ENCODE measurements at places on chromosomes 12 and 14.

DNA sequence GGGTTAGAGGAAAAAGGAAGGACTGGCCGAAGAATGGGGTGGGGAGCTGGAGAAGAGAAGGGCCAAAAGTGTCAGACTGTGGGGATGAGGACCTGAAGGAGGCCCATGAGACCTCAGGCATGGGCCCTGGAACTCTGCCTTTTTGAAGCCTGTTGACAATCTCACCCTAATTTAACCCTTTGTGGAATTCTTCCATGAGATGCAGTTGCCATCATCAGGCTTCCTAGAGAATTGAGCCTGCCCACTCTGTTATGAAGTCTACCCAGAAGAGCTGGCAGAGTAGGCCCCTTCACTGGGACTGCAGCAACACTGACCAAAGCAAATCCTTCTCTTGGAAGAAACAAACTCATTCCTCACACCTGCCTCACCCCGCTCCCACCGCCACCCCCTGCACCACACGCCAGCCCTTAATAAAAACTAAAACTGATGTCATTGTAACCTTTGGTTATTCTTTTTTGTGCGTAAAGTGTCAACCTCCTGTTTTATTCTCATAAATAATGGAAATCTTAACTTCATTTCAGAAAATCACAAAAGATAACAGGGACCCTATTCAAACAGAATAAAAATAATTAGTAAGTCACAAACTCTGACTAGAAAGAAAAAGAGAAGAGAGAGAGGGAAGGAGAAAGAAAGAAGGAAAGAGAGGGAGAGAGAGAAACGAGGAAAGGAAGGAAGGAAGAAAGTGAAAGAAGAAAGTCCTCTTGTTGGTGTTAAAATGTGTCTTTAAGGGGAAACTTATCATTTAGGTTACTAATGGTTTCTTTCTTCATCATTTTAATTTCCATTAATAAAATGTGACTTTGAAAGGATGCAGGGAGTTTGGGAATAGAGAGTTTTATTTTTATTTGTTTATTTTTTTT lies 61.3 kb downstream of the CRADD start:
- H3K36me3 ChIP-seq = no peaks in the 10 kb centered on the region
- peaks cover 13% of the 10 kb centered on the region for H3K4me1 ChIP-seq
- DNase-seq = no peak
- no peaks in the 10 kb centered on the region for H3K27me3 ChIP-seq
- H3K4me3 ChIP-seq = peak overlapping the region; percentile 50
- peak overlapping the region; percentile 74 for H3K27ac ChIP-seq

GRCh38 chr12:56104815-56105608 lies 653 bp downstream of the PA2G4 start:
- peaks cover 25% of the 10 kb centered on the region for H3K36me3 ChIP-seq
- H3K4me3 ChIP-seq = peak overlapping the region; percentile 90
- no peak for DNase-seq
- peaks cover 5% of the 10 kb centered on the region for H3K4me1 ChIP-seq
- H3K27me3 ChIP-seq = no peaks in the 10 kb centered on the region
- peak overlapping the region; percentile 80 for H3K27ac ChIP-seq

DNA sequence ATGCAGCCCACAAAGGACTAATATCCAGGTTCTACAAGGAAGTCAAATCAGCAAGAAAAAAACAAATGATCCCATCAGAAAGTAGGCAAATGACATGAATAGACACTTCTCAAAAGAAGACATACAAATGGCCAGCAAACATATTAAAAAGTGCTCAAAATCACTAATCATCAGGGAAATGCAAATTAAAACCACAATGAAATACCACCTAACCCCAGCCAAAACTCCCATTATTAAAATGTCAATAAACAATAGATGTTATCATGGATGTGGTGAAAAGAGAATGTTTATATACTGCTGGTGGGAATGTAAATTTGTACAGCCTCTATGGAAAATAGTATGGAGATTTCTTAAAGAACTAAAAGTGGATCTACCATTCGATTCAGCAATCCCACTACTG lies 25.0 kb downstream of the SLC41A2 start:
- H3K4me3 ChIP-seq = no peak overlapping the region
- no peak overlapping the region for H3K27ac ChIP-seq
- H3K4me1 ChIP-seq = peaks cover 20% of the 10 kb centered on the region
- no peaks in the 10 kb centered on the region for H3K36me3 ChIP-seq
- DNase-seq = no peak

DNA sequence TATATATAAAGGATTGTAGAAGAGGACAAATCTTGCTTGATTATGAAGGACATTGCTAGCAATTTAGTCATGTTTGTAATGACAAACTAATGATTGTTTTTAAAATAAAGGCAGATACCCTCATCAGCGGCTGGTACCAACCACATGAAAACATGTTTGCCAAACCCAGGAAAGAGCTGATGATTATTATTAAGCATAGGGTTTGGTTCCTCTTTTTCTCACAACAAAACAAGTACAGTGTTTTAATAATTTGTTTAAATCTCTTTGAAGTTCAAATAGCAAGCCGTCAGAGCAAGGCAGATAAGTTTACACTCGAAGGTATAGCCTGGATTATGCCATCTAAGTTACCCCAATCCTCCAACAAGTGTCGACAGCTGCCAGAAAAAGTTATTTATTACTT lies 5.3 kb upstream of the SINHCAF start:
- no peak overlapping the region for H3K4me3 ChIP-seq
- no peaks in the 10 kb centered on the region for H3K27me3 ChIP-seq
- no peak for DNase-seq
- H3K27ac ChIP-seq = no peak overlapping the region
- no peaks in the 10 kb centered on the region for H3K36me3 ChIP-seq

DNA sequence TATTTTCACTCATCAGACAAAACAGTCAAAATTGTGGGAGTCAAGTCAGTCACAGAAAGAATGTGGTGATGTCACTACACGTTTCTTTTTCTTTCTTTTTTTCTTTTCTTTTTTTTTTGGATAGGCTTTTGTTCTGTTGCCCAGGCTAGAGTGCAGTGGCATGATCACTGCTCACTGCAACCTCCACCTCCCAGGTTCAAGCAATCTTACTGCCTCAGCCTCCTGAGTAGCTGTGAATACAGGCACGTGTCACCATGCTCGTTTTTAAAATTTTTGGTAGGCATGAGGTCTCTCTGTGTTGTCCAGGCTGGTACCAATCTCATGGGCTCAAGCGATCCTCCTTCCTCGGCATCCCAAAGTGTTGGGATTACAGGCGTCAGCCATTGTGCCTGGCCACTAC lies 2.3 kb downstream of the CLECL1 start:
- no peaks in the 10 kb centered on the region for H3K36me3 ChIP-seq
- no peak for DNase-seq
- no peaks in the 10 kb centered on the region for H3K27me3 ChIP-seq
- no peaks in the 10 kb centered on the region for H3K4me1 ChIP-seq
- no peak overlapping the region for H3K4me3 ChIP-seq

- DNase-seq = no peak
- H3K4me3 ChIP-seq = no peak overlapping the region
- no peaks in the 10 kb centered on the region for H3K4me1 ChIP-seq
- H3K27ac ChIP-seq = no peak overlapping the region
- H3K27me3 ChIP-seq = no peaks in the 10 kb centered on the region
Measured at GRCh38 chr14:87351007-87351406, 642.0 kb downstream of the GALC start.

DNA sequence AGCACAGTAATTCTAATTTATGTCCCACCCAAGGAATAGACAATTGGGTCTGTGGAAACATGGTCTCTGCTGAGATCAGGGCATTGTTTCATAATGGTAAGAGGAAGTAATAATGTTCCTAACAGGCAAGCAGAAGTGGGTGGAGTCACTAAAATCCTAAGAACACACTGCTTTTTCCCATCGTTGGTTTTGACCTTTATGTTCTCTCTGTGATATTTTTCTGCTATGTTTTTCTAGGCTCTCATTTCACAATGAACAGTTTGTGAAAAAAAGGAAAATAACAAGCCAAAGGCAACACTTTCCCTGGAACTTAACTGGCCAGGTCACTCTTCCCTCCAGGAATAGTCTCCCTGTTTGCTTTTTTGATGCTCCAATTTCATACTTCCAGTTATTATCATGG lies 80.6 kb upstream of the OVCH1 start:
- H3K4me1 ChIP-seq = peaks cover 23% of the 10 kb centered on the region
- peak overlapping the region; percentile 1 for H3K27ac ChIP-seq
- no peak for DNase-seq
- no peak overlapping the region for H3K4me3 ChIP-seq
- H3K27me3 ChIP-seq = no peaks in the 10 kb centered on the region

DNA sequence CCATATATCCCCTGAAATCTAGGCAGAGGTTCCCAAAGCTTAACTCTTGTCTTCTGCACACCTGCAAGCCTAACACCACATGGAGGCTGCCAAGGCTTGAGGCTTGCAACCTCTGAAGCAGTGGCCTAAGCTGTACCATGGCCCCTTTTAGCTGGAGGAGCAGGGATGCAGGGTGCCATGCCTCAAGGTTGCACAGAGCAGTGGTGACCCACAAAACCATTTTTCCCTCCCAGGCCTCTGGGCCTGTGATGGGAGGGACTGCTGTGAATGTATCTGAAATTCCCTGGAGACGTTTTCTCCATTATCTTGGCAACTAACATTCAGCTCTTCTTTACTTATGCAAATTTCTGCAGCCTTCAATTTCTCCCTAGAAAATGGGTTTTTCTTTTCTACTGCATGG lies 210.0 kb upstream of the KITLG start:
- no peaks in the 10 kb centered on the region for H3K4me1 ChIP-seq
- no peak for DNase-seq
- no peak overlapping the region for H3K4me3 ChIP-seq

- H3K27me3 ChIP-seq = no peaks in the 10 kb centered on the region
- no peaks in the 10 kb centered on the region for H3K4me1 ChIP-seq
- no peak overlapping the region for H3K27ac ChIP-seq
- H3K36me3 ChIP-seq = no peaks in the 10 kb centered on the region
Measured at GRCh38 chr12:39824505-39825212, 205.1 kb upstream of the ABCD2 start.

GRCh38 chr12:127726671-127727315 lies 540.2 kb upstream of the TMEM132C start:
- H3K27me3 ChIP-seq = no peaks in the 10 kb centered on the region
- H3K36me3 ChIP-seq = no peaks in the 10 kb centered on the region
- DNase-seq = no peak

- H3K36me3 ChIP-seq = no peaks in the 10 kb centered on the region
- DNase-seq = no peak
- H3K4me1 ChIP-seq = no peaks in the 10 kb centered on the region
- no peaks in the 10 kb centered on the region for H3K27me3 ChIP-seq
Measured at GRCh38 chr12:103053089-103053488, 95.6 kb downstream of the ASCL1 start.

GRCh38 chr12:126342866-126343265 lies 1277.6 kb downstream of the AACS start:
- no peaks in the 10 kb centered on the region for H3K36me3 ChIP-seq
- H3K27me3 ChIP-seq = no peaks in the 10 kb centered on the region
- DNase-seq = no peak
- no peak overlapping the region for H3K4me3 ChIP-seq
- H3K4me1 ChIP-seq = no peaks in the 10 kb centered on the region

DNA sequence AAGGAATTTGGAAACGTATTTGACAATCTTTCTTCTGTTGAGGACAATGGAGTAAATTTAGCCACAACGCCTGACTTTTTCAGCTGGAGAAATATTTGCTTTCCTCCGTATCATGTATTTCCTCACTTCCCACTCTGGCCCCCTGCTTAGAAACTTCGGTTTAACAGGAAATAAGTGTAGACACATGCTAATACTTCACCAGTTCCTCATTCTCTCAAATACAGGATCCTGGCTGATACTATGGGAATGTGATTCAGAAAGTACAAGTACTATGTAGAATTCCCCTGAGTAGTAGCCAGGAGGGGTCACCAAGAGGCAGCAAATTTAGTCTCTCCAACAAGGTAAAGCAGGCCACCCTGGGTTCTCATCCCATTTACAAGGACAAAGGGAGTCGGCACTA lies 58.0 kb downstream of the FAR2 start:
- no peaks in the 10 kb centered on the region for H3K36me3 ChIP-seq
- no peak for DNase-seq
- no peak overlapping the region for H3K4me3 ChIP-seq
- no peak overlapping the region for H3K27ac ChIP-seq

- H3K4me1 ChIP-seq = peaks cover 3% of the 10 kb centered on the region
- peak overlapping the region; percentile 97 for H3K27ac ChIP-seq
- DNase-seq = no peak
Measured at GRCh38 chr12:101877806-101878242, 444 bp downstream of the DRAM1 start.

- DNase-seq = no peak
- peaks cover 49% of the 10 kb centered on the region for H3K4me1 ChIP-seq
- H3K27ac ChIP-seq = peak overlapping the region; percentile 82
- H3K4me3 ChIP-seq = no peak overlapping the region
Measured at GRCh38 chr12:647385-648085, 15.7 kb downstream of the NINJ2 start.
